ENCODE measurements at places on chromosomes 1 and 21.
A peak's percentile ranks its signal among the peaks of the same experiment; 100 is the strongest.

DNA sequence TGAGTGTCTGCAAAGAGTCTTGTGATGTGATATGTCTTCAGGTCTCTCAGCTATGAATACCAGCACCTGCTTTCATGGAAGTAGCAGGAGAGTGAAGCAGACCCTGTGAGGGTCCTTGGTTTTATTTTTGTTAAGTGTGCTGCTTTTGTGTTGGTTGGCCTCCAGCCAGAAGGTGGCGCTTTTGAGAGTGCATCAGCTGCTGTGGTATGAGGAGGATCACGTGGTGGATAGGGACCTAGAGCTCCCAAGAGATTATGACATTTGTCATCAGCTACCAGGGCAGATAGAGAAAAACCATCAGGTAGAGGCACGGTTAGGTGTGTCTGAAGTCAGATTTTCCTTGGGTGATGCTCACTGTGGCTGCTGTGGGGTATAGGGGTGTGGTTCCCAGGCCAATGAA lies 1232.1 kb downstream of the MRPL39 start:
- no peak for DNase-seq

GRCh38 chr1:208243967-208244916 lies at the start of gene PLXNA2:
TSS of gene PLXNA2 (minus strand) at chr1:208244384. CDS start at chr1:208217922, 26,462 bp downstream.
- no peak for DNase-seq

- DNase-seq: no peak
Measured at GRCh38 chr1:221449801-221450470, 292.0 kb downstream of the DUSP10 start.

DNA sequence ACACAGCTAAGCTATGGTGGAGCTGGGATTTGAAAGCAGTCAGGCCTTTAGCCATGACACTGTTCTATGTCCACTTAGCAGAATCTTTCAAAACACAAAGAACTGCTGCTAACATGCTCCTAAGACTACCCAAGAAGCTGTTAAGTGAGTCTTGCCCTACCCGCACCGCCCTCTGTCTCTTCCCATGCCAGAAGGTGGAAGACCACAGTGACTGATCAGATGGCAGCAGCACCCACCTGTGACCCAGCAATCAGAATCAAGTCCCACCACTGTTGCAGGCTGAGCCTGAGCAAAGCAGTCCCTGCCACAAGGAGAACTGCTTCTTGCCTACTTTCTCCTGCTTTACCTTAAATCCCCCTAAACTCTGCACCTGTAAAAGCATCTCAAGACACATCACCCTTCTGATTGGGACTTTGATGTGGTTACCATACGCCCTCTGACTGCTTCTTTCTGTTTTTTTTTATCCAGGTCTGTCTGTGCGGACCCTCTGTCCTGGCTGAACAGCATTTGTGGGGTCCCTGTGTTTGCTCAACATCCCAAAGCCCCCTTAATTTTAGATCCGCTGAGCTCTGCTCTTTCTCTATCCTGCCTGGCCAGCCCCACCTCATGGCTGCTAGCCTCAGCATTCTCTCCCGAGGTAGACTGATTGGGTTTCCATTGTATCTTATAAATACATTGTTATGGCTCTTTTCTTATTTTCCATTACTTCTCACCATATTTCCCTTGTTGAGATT lies 16.0 kb downstream of the IRF2BP2 start:
- no peak for DNase-seq

GRCh38 chr1:217524787-217525520 lies 105.9 kb downstream of the GPATCH2 start:
- no peak for DNase-seq

GRCh38 chr1:185693654-185694053 lies 40.5 kb upstream of the HMCN1 start:
- DNase-seq: no peak

DNA sequence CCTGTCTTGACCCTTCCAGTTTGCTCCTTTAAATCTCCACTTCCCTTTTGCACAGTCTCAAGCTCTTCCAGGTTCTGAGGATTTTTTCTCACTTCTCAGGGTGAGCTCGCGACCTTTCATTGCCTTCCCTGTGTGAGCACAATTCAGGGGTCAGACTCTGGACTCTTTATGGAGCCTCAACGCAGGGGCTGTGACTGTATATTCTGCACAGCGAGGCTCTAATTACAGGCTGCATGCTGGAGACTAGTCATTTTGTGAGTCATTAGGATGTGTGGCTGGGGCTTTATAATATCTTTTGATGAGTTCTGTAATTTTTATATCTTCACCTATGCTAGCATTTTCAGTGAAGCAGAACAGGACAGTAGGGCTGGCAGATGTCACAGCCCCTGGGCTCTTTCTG lies 270.7 kb downstream of the KAZN start:
- no peak for DNase-seq

GRCh38 chr1:40405812-40406211 lies 32.3 kb downstream of the SMAP2 start:
- no peak for DNase-seq

GRCh38 chr1:157288492-157288891 lies 150.3 kb upstream of the ETV3 start:
- no peak for DNase-seq

GRCh38 chr1:200042119-200042551 lies 14.6 kb downstream of the NR5A2 start:
- no peak for DNase-seq

DNA sequence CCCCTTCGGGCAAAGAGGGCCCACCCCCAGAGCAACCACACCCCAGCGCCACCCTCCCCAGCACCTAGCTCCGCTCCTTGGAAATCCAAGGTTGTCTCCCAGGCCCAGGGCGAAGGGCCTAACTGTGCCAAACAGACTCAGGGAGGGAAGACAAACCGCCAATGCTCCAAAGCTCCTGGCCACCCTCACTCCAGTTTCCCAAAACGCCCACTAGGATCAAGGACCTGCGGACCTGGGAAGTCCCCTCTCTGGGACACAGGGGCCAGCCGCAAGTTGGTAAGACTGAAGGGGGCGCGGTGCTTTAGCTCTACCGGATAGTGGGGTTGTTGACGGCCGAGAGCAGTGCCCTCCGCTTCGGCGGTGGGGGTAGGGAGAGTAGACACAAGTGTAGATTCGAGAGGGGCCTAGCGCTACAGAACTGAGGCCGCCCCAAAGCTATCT lies 581 bp downstream of the IRF6 start:
- no peak for DNase-seq

- no peak for DNase-seq
Measured at GRCh38 chr1:21468599-21468998, 28.7 kb downstream of the NBPF3 start.

DNA sequence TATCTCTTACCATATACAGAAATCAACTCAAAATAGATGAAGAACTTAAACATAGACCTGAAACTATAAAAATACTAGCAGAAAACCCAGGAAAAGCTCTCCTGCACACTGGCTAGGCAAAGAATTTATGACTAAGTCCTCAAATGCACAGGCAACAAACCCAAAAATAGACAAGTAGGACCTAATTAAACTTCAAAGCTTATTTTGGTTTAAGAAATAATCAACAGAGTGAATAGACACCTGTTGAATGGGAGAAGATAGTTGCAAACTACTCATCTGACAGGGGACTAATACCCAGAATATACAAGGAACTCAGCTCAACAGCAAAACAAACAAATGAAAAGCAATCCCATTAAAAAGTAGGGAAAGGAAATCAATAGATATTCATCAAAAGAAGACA lies 40.7 kb downstream of the WARS2 start:
- DNase-seq: no peak

- no peak for DNase-seq
Measured at GRCh38 chr1:201399352-201400126, 415 bp upstream of the LAD1 start.

DNA sequence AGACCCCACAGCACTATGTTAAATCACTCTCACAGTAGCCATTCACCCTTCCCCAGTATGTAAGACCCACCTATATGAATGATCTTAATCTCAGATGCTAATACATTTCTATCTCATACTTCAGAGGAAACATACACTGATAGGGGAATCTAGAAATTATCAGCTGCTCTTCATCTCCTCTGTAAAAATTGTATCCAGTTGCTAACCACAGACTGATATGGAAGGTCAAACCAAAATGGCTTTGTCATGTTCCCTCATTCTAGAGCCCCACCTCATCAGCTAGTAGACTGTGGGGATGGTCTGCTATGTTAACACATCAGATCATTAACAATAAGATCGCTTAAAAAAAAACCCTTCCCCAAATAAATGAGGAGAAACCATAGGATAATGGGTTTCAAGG lies 71.7 kb downstream of the UBR4 start:
- no peak for DNase-seq

DNA sequence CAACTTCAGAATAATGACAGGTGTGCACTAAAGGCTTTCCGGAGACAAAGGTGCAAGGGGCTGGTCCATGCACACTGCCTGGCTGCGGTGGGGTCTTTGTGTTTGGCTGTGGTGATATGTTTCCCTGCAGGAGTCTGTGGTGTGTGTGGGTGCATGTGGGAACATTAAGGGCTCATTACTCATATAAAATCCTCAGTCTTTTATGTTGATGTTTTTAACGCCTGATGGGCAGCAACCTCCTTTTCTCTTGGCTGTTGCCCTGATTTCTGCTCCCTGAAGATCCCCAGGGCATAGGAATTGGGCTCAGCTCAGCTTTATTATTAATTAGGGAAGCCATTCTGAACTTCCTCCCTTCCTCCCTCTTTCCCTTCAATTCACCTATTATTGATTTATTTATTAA lies 67.6 kb upstream of the SPAG17 start:
- DNase-seq: no peak

DNA sequence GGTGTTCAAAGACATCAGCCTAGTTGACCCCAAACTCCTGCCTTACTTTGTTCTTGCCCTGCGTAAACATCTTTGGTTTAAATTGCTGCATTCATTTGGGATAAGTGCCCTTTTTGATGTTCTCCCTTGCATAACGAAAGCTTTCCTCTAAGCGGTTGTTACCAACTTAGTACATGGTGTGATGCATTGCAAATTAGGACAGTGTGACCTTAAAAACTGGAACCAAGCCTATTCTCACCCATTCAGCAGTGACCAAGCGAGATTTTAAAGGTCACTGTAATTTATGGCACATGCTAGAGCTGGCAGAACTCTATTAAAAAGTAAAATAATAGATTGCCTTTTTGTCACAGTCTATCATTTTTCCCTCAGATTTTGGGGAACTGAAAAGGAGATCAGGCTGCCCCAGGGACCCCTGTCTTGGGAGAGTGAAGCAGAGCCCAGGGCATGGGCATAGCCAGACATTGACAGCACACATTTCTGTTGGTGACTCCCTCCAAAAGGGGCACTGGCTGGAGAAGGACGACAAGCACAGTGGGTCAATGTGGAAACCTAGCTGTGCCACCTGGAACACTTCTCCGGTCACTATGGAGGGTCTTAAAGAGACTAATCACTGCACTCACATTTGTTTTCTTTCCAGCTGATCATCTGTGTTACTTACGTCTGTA lies 63.9 kb downstream of the KCNK1 start:
- DNase-seq: no peak

GRCh38 chr1:84283381-84283780 lies 18.1 kb upstream of the SAMD13 start:
- no peak for DNase-seq

- no peak for DNase-seq
Measured at GRCh38 chr1:82455342-82455741, 654.6 kb downstream of the ADGRL2 start.

DNA sequence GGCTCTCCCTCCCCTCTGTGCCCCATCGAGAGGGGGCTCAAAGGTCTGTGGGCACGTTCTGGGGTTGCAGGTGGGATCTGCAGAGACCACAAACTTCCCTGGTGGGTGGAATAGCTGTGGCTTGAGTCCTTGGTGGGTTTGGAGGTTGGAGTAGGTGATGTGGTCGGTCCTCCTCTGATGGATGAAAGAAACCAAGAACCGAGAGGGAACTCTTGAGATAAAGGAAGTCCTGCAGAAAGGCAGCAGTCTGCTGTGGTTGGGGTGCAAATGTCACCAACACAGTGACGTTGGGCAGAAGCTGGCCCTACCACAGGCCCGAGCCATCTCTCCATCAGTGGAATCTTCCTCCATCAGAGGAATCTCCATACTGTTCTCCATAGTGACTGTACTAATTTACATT lies 171.8 kb downstream of the FCRL5 start:
- no peak for DNase-seq

GRCh38 chr1:182301467-182302198 lies 90.0 kb downstream of the GLUL start:
- peak; percentile 28 for DNase-seq

DNA sequence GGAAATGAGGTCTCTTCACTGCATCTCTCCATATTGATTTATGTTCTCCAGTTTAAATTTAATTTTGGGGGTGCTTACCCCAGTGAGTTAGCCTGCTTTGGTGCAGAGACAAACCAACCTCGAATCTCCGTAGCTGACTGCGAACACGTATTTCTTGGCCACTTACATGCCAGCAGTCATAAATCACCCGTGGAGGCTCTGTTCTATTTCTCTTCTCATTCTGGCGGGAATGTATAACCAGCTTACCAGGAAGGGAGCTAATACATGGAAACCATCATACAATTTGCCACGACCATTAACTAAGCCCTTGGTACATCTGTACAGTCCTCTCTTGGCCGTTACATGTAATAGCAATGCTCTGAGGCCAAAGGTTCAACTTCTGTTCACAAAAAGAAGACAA lies 148.0 kb downstream of the PLA2G4A start:
- DNase-seq: no peak

DNA sequence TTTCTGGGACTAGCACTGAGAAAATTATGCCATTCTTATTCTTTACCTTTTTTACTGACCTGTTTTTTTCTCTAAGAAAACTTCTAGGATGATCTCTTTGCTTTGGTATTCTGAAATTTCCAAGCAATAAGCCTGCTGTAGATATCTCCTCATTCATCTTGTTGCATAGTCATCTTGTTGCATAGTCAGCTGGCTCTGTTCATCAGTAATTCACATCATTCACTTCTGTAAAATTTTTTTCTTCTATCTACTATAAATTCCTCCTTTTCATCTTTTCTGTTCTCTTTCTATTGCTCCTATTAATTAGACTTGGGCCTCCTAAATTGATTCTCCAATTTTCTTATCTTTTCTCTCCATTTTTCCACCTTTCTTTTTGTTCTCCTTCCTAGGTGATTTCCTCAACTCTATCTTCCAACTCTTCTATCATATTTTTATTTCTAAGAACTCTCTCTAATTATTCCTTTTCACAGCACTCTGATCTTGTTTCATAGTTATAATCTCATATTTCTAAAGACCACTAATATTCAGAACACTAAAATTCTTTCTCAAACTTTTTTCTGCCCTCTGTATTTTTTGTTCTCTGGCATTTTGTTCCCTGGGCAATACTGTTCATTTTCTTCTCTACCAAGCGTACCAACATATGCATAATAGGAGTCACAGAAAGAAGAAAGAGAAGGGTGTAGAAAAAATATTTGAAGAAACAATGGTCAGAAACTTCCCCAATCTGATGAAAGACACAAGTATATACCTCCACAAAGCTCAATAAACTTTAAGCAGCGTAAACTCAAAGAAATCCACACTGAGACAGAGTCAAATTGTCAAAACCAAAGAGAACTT lies 17.7 kb downstream of the TUT4 start:
- no peak for DNase-seq

DNA sequence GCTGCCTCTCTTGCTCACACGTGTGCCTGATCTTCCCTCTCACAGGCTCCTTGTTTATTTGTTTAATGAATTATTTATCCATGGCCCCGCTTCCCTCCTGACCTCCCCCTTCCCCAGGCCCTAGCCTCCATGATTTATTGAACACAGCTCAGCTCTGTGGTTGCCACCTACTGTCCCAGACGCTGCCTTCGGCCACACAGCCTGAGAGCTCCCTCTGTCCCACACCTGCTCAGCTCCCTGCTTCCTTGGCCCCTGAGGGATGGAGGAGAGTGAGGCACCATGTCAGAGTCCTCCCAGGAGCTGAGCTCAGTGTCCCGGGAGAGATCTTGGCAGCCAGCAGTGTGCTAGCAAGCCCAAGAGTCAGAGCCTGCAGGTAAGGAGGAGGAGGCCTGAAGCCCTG lies 3.1 kb upstream of the EFNA3 start:
- DNase-seq: no peak
